Activated CD8-positive, alpha-beta memory T cell treated with anti-CD3 and anti-CD28 coated beads for 1 hour (primary cell): ENCODE measurements at places on chromosomes 11 and 22.

GRCh38 chr11:72221386-72222075 lies 3.0 kb upstream of the INPPL1 start:
- no peak for DNase-seq

DNA sequence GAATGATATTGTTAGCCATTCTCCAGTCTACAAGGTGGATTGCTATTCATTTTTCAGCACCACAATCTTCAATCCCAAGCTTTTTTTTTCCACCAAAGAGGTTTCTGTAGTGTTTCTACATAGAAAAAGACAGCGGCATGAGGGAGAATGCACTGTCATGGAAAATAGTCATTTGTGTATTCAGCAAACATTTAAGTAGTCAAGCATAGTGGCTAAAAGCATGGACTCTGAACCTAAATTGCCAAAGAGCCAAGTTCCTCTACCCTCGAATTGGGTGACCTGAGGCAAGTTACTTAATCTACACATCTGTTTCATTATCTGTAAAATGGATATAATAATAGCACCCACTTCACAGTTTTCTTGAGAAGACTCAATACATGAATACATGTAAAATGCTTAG lies 14.2 kb downstream of the GAS2 start:
- no peak for DNase-seq

- DNase-seq: no peak
Observed at GRCh38 chr11:102469196-102469821, 16.7 kb upstream of the TMEM123 start.

DNA sequence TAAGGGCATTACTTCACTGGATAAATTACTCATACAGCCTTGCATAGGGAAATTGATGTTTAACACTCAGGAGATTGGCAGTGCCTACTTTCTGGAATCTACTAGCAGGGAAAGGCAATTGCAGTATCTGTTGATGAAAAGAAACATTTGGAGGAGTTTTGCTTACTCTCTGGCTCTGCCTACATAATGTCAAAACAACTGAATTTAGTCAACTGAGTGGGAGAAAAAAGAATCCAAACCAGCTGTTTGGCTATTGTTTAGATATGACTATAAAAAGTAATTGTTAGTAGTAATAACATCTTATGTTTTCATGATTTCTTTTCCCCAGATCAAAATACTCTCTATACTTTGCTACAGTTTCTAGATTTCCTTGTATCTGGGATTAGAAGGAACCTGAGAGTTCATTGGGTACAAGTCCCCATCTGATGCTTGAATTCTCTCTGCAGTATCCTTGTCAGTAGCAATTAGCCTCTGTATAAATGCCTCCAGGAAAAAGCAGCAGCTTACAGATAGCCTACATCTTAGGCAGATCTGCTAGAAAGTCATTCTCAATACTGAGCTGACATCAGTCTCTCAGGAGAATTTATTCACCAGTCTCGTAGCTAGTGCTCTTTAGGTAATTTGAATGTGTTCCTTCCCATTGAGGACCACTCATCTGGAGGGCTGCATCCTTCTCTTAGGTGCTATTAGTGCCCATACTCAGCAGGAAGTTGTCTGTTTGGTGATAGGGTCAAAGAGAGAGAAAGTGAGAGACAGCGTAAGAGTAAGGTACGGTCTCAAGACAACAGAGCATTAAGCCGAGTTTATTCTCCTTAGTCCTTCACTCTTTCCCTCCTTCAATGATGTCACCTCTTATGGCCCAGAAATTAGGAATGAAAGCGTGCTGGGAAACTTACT lies 185.9 kb upstream of the CCDC90B start:
- DNase-seq: no peak

DNA sequence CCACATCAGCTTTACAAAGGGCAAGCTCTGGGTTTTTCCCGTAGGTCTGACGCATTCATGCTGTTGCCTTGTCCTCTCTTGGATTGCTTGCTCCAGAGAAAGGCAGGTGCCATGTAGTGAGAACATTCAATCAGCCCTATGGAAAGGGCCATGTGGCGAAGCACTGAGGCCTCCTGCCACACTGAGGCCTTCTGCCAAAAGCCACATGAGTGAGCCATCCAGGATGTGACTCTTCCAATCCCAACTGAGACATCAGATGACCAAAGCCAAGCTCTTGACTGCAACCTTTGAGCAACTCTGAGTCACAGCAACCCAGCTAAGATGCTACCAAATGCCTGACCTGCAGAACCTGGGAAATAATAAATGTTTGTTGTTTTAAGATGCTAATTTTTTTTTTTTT lies 9.0 kb upstream of the PANX3 start:
- DNase-seq: no peak

DNA sequence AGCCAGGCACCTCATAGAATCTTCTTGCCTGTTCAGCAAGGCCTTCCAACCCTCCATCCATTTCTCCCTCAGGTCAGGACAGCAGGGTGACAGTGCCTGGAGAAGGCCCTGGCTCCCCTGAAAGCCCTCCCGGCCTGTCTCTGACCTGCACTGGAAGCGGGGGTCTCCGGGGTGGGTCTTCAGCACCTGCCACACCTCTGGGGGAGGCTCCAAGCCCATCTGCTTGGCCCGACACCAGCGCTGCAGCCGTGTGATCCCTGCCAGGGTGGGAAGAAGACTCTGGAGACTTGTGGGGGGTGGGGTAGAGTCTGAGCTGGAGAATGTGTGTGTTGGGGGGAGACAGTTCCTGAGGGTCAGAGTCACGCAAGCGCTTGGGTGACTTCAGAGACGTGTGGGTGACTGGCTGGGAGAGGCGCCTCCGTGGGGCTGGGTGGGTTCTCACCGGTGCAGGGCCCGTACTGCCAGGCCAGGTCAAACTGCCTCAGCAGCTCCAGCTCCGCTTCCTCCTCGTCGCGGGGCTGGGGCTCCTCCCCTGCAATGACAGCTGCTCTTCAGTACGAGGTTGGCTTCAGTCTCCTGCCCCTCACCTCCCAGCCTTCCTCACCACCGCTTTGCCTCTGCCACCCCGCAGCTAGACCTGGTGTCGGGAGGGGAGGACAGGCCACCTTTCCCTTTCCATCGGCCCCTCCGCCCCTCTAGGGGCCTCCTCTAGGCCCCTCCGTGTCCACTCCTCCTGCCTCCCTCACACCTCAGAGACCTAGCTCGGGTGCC lies 615 bp downstream of the POLD4 start:
- no peak for DNase-seq

DNA sequence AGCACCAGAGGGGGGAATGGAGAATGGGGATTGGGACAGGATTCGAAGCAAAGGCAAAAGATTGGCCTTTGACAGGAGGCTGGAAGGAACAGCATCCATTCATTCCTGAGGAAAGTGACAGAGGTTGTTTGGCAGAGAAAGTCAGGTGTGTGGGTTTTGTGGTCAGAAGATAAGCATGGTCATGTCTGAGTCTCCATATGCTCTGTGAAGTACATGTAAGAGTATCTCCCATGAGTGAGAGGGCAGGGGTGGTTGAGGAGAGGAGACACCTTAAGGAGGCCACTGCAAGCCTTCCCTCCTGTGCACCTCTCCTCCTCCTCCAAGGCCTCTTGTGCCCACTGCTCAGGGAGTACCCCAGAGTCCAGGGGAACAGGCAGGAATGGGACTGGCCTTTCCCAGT lies 1.9 kb upstream of the NLRP10 start:
- no peak for DNase-seq

DNA sequence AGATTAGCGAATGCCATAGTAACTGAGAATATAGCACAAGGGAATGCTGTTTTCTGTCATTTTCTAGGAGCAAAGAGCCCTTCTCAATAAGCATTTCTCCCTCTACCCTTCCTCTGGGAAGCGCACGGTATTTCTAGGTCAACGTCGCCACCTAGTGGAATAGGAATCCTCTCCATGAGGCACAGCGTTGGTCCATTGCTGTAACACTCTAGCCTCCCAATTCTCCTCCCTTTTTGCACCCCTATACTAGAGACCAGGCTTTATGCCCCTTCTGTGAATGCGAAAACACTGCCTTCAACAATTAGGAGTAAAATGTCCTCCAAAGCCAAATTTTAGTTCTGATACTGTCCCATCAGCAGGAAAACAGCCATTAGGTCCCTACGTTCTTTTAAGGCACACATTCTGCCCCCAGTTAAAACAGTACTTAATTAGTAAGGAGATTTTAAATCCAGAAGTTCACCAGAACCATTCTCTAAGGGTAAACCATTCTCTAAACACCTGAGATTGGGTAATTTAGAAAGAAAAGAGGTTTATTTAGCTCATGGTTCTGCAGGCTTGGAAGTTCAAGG lies 12.8 kb upstream of the HYLS1 start:
- DNase-seq: no peak

DNA sequence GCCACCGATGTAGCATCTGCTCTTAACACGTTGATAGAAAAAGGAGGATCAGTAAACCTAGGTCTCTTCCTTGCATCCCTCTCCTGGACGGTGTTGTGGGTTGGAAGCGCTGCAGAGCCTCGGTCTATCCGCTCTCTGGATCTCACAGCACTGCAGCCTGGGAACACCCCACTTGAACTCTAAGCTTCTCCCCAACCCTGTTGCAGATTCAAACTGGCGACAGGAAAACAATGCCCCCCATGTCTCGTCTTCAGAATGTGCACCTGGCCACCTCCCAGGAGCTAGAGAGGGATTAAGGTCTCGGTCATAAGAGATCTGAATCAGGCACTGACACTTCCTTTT lies 454 bp downstream of the TMEM218 start:
- DNase-seq: no peak

DNA sequence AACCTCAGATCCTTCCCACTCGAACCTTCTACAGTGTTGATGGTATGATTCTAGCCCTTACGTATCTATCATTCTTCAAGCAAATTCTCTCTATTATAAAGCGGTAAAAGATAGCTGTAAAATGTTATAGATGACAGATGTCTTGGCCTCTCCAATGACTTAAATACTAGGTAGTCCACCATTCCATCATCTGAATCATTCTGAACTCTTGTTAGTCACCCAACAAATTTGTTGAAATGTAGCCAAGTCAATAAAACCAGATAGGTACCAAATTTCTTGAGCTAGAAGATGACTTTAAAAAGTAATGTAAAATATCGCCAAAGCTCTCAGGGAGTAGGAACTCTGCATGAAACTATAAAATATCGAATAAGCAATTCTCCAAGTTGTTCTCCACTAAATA lies 32.6 kb upstream of the PICALM start:
- no peak for DNase-seq

DNA sequence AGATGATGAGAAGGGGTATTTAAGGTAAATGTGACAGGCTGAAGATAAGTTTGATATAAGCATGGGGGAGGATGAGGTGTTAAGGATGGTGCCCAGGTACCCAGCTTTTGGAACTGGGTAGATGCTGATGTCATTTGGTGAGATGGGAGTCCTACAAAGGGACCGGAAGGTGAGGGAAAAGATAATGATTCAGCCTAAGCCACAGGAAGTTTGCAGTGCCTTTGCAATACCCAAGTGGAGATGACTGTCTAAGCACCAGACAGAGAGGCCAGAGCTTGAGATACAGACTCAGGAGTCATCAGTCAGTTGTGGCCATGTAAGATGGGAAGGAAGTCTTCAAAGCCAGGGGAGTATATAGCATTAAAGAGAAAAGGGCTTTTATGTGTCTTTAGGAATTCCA lies 30.0 kb upstream of the SMCO4 start:
- no peak for DNase-seq

GRCh38 chr11:103497268-103497667 lies 388.0 kb downstream of the DYNC2H1 start:
- DNase-seq: no peak

- DNase-seq: no peak
Observed at GRCh38 chr11:112042161-112042960, 17.2 kb downstream of the DLAT start.

- DNase-seq: no peak
Observed at GRCh38 chr22:16866167-16866566, 41.0 kb upstream of the XKR3 start.

DNA sequence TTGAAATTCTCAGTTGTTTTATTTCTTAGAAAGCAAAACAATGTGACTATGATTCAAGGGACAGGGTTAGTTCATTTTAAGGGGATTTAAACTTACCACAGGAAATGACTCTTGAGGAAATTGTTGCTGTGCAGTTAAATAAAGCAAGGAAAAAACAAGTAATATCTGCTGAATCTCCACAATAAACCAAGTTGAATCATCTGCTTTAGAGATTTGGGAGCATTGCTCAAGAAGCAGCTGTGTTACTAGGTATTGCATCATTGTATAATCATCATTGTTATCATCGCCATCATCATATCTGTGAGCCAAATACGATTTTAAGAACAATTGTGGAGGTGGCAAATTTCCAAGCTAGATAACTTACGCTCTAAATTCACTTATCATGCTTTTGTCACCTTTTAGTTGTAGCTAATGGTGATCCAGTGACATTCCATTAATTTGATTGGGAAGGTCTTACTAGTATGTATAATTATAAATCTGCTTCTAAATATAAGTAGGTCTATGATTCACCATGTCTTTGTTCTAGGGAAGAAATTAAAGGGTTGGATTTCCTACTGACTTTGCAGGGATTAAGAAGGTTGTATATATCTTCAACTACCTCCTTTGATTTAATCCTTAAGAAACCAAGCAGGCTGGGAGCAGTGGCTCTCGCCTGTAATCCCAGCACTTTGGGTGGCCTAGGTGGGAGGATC lies 19.9 kb downstream of the MMP10 start:
- no peak for DNase-seq

DNA sequence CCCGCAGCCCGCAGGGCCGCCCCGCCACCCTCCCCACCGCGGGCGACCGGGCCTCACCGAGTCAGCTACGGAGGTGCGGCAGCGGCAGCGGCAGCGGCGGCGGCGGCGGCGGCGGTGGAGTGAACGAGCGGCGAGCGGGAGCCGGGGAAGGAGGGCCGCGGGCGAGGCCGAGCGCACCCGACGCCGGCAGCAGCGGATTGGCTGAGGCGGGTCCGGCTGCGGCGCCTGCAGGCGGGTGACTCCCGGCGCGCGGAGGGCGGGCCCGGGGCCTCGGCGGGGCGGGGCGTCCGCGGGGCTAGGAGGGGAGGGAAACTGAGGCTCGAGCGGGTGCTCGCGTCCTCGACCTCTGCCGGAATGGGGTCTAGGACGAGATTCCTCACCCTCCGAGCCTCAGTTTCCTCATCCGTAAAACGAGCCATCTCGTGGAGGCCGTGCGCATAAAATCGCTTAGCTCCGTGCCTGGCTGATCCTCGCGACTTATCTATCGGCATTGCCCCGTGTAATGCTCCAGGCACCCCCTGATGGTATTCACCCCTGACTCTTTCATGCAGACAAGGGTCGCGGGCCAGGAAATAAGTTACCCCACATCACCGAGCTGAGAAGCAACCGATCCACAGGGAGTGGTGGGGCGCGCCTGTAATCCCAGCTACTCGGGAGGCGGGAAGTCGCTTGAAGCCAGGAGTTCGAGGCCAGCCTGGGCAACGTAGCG lies at the start of gene CPT1A:
Gene CPT1A (minus strand): TSS at position 199 of the 709 bp plus-strand sequence. CDS start 26,442 bp downstream, outside the sequence.
- peak; percentile 58 for DNase-seq

DNA sequence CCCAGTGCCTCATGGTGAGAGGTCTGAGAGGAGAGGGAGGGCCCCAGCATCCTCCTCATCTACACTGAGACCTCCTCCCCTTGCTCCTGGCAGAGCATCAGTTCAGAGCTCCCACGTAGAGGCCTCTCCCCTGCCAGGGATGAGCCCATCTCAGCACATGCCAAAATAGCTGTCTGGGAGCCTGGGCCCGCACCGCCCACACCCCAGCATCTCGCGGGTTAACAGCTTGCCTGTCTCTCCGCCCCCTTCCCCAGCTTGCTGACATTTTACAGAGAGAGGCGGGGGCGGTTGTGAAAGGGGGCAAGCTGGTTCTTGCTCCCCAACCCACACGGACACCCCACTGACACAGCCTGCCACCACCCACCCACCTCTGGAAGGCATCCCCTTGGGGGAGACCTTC lies 6.4 kb downstream of the DGKZ start:
- DNase-seq: no peak

- DNase-seq: no peak
Observed at GRCh38 chr22:49660321-49660720, 167.4 kb downstream of the BRD1 start.
